ENCODE measurements at places on chromosomes 1 and 21.
A peak's percentile ranks its signal among the peaks of the same experiment; 100 is the strongest.

GRCh38 chr1:179775009-179775408, 31.9 kb downstream of the FAM163A start:
- no peak for DNase-seq

DNA sequence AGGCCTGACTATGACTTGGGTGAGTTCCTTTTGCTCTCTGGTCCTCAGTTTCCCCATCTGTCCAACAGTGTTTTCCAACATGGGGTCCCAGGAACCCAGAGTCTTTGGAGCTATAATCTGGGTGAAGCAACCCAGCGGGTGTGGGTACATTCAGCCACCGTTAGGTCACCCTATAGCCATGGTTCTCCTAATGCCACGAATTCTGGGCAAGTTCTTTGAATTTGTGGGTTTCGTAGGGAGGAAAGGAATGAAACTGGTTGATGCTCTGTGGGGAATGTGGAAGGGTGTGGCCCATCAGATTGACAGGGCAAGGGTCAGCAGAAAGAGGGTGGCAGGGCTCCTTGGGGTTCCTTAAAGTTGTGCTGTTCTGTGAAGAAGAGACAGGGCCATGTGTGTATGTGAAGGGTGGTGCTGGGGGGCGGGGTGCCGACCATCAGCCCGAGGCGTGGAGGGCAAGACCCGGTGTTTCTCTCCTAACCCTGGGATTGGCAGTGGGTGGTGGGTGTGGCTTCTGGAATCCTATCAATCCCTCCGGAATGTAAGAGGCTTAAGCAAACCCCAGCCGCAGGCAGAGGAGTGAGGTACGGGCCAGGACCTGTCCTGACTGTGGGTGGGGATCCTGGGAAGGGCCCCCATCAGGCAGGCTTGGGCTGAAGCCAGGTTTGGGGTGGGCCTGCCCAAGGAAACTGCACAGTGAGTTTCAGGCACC, 35.5 kb upstream of the ZNF362 start:
- DNase-seq = no peak

GRCh38 chr21:16993416-16994038, 519.3 kb upstream of the CXADR start:
- no peak for DNase-seq

DNA sequence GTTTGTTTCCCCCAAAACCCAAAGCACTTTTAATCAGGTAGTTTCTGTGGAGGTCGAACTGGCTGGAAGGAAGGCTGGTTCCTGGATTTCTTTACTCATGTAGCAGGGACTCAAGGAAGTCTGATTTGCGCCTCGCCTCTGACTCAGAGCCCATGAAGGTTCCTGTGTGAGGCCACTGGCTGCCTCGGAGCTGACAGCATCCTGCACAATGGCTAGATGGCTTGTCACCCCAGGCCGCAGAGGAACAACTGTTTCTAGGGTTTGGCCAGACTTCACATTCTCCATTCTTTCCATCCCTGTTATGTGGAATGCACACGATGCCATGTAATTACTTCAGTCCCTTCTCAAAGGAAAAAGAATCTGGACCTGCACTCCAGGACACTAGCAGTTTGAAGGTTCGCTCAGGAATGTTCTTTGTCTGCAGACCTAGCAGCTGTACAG, 39.1 kb upstream of the PRSS38 start:
- no peak for DNase-seq

DNA sequence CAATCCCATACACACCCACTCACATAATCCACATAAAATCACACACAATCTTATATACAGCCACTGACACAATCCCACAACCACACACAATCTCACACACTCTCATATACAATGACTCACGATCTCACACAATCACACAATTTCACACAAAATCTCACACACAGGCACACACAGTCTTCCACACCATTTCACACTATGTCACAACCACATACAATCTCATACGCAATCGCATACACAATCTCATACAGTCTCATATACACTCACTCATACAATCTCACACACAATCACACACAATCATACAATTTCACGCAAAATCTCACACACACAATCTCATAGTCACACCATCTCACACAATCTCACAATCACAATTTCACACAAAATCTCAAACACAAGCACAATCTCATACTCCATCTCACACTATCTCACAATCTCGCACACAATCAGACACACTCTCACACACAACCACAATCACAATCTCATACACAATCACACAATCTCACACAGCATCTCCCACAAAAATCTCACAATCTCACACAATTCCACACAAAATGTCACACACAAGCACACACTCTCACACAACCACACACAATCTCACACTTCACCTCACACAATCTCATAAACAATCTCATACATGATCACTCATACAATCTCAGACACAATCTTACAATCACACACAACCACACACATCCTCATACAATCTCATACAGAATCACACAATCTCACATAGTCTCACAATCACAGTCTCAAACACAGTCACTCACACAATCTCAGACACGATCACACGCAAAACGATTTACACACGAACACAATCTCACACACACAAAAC, 18.5 kb downstream of the CASZ1 start:
- DNase-seq = no peak

GRCh38 chr1:201346337-201346939, 31.0 kb downstream of the TNNT2 start:
- DNase-seq = no peak

DNA sequence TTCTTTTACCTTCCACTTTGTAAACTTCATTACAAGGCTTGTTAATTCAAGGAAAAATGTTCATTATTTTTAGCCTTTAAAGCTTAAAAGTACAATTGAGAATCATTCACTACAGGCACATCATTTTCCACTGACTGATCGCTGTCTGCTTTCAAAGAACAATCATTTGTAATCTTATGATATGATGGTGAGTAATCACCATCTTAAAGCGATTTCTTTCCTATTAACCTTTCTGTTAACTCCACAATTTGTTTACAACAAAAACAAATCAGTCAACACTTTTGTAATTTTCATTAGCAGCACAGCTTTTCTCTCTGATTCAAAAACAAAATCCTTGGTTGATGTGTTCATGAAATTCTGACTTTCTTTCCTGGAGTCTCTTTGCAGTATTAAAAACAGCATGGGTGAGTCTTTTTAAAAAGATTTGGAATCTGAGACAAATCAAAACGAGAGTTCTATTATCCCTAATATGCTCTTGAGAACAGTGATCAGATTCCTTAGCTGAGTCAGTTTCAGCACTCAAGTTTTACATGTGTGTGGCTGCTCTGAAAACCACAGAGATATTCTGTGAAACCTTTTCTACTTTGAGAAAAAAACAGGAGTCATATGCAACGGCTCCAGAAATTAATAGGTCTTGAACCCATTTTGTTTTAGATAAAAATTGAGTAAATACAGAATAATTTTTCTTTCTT, 145.8 kb upstream of the TMPRSS15 start:
- no peak for DNase-seq

DNA sequence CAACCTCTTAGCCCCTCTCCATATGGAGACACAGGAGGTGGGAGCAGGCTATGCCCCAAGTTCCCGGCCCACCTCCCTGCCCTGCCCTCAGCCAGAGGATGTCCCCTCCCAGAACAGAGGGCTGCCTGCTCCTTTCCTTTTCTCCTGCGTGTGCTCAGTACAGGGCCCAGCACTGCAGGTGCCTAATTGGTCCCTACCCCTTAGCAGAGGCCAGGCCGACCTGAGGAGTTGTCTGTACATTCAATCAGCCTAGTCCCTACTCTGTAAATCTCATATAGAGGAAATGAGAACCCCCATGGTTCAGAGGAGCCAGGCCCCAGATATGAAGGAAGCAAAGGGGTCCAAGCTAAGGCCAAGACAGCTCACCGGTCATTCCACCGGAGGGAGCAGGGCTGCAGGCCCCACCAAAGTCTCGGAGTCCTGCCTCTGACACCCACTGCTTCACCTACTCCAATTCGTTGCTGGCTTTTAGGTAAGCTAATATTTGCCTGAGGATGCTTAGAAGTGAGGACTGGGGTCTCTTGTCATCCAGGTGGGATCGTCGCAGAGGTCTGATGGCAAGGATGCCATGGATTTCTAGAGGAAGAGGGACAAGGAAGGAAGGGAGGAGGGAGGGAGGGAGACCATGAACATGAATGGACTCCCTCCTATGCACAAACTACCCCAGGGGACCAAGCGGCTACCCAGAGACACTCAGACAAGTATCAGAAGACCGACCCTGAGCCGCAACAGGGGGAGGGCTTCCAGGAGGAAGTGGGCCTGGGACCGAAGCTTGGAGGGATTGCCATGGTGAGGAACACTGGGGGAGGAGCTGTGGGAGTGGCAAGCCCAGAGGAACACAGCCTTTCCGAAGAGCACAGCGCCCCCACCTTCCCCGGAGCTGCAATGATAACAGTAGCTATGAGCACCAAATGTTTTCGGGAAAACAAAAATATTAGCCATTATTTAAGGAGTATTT, 30.4 kb upstream of the FOXO6 start:
- no peak for DNase-seq

GRCh38 chr1:70227439-70227838, 6.3 kb downstream of the SRSF11 start:
- DNase-seq = no peak

GRCh38 chr1:226201029-226201593, 14.6 kb upstream of the ACBD3 start:
- no peak for DNase-seq

- DNase-seq = no peak
Observed at GRCh38 chr1:1285611-1286311, 5.5 kb downstream of the SCNN1D start.

GRCh38 chr1:30535595-30536325, 187.6 kb downstream of the MATN1 start:
- DNase-seq = no peak

DNA sequence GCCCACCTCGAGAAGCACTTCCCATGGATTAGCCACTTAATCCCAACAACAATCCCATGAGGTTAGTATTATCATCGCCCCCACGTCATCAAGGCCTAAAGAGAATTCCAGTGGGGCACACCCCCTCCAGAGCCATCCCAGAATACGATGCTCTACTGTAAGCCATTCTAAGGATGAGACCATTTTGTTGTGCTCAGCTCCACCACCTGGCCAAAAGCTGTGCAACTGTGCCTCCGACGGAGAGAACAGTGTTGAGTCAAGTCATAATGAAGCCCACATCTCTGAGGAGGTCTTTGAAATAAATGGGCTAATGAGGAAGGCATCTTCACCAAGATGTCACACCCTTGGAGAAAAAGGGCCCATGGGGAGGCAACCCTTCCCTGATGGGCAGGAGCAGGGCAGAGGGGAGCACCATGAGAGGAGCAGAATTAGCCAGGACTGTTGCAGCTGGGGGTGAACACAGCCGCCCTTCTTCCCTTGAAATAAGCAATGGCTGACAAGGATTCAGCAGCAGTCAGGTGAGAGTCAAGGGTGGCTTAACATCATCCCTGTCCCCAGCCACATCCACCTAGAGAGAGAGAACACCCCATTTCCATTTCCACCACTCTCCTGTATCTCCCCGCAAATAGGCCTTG, 14.6 kb downstream of the SYF2 start:
- no peak for DNase-seq

GRCh38 chr21:45130324-45130774, 56.0 kb downstream of the ADARB1 start:
- DNase-seq = no peak

DNA sequence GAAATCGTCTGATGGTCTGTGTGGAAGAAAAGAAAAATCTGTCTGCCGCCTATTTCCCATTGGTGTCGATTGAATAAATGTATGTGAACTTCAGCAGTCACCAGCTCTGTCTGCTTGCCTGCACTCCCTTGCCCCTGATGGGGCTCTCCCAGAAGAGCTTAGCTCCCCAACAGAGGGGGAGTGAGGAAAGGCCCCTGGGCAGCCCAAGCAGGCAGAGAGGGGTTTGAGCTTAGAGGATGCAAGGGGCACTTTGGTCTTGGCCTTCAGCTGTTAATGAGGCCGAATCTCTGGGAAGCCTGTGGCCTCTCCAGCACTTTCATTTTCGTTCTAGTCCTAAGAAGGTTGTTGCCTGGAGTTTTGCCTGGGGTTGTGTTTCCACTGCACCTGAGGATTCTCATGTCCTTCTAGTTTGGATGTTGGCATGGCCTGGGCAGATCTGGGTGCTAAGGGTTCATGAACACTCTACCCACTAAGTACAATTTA, 2.8 kb downstream of the FOXD2 start:
- DNase-seq = no peak

DNA sequence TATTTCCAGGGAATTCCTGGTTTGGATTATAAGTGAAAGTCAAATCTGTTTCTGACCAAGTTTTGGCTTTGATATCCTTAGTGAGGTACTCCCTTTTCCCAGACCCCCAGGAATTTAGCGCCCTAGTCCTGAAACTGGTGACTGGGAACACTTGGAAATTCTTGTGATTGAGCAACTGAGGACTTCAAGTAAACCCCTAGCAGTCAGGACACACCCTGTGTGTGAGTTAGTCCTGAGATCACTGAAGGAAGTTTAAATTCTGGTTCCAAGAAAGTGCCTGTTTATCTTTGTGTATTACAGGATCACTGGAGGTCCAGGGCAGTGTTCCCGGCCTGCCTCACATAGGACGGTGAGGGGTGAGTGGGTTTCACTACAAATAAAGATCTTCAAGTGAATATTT, 95.1 kb upstream of the F3 start:
- no peak for DNase-seq

DNA sequence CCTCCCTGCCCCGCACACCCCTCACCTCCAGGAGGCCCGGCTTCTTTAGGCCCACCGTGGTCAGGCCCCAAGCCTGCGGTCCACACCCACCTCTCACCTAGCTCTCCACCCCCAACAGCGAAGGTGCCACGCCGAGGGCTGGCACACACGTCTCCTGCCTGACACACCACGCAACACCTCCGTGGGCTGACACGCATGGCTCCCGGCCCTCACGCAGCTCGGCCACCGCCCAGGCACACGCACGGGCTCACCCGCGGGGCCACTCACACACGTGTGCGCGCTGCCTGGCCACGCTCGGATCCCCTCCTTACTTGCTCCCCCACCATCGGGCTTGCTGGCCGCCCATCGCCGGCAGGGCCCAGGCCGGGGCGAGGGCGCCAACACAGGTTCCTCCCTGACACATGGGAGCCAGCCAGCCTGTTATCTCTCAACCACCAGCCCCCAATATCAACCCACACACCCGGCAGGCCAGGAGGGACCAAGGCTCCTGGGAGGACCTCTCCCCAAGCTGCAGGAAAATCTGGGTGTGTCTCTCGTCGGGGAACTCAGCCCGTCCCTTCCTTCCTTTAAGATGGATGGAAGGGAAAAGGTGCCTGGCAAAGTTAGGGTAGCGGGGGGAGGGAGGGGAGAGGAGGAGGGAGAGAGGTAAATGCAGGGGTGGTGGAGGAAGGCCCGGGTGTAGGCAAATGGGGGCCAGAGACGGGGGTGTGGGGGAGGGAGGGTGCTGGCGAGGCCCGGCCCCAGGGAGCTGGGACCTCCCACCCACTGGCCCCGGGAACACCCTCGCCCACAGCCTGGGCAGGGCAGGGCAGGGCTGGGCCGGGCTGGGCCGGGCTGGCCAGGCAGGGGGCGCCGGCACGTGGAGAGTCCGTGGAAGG, 546 bp downstream of the ELOVL1 start:
- peak; percentile 16 for DNase-seq

Measured in central memory CD8-positive, alpha-beta T cell (primary cell).